ENCODE measurements at places on chromosomes 12 and 14.
A peak's percentile ranks its signal among the peaks of the same experiment; 100 is the strongest.

- DNase-seq: no peak
Measured at GRCh38 chr12:44497044-44497443, 379.1 kb downstream of the NELL2 start.

DNA sequence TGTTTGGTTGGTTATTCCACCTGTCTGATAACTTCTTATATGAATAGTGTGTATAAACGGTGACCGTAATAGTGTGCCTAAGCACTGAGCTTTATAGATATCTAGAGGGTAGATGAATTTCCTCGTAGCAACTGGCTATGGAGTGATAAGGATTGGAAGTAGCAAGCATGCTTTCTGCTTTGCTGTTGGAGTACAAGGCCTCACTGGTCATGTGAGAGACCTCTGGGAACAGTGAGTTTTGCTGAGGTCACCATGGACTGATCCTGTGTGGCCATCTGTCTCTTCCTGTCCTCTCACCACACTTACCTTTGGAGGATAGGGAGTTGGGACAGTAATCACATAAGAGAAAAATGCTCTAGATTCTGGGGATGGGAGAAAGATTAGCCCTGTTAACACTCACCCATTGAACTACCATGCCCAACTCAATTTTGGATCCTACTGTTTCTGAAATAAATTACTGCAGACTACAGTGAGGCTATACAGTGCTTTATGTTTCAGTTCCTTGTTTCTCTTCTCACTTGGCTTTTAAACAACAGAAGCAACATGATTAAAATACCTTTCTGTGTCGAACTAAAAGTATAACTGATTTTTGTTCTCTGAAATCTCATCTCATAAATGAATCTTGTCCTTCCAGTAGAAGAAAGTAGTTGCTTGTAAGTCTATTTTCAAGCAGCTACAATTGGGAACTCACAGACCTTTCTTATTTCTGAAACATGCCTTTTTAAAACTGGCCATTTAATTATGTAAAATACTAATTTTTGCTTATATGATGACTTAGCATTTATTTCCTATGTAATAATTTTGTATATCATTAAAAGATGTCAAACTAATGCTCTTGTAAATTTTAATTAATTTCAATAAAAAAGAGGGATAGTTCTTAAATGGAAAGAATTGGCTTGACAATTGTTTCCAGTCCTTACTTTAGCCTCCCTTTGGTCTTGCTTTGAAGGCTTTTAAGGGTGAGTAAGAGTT, 8.3 kb downstream of the TMX1 start:
- DNase-seq: no peak

DNA sequence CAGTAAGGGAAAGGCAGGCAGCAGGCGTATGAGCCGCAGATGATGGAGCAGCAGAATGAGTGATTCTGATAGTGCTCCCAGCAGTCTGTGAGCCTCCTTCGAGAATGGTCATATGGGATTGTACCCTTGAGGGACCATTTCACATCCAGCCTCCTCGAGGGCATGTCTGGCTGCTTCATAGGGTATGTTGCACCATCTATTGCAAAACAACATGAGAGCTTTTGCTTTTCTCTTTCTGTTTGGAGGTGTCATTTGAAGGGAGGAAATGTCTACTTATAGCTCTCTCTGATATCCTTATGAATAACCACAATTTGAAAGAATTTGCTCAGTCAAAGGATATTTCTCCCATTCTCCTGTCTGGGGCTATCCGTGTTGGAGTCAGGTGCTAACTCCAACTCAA, 172.8 kb downstream of the TMEM132C start:
- DNase-seq: no peak

- DNase-seq: no peak
Measured at GRCh38 chr14:61026526-61026925, 45.5 kb downstream of the SLC38A6 start.

- DNase-seq: no peak
Measured at GRCh38 chr12:51270067-51270950, at the start of gene SMAGP. SMAGP (minus strand) TSS chr12:51270415; CDS start chr12:51269278, 1,137 bp downstream.

- DNase-seq: peak; percentile 91
Measured at GRCh38 chr12:113222730-113223531, 1.7 kb downstream of the TPCN1 start.

DNA sequence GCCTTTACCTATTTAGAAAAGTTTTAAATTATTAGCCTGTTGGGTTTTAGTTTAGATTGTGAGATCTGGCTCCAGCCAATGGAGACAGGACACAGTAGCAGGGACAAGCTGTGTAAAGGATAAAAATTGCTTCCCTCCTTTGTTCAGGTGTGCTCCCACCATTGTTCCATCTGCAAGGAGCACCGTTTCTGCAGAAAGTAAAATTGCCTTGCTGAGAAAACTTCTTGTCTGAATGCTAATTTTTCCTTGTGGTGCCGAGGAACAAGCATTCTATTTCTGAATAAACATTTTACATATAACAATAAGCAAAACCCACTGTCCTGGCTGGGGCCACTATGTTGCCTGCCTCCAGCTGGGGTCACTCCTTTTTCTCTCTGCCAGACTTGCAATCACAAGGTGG, 72.7 kb upstream of the ZFP36L1 start:
- no peak for DNase-seq

Measured in retinal pigment epithelial cell (primary cell).